Occipital lobe (tissue), 3 donors: ENCODE measurements at places on chromosomes 12 and 14.
A peak's percentile ranks its signal among the peaks of the same experiment; 100 is the strongest.

- no peak for DNase-seq
Observed at GRCh38 chr12:77078231-77078630, 12.9 kb upstream of the E2F7 start.

DNA sequence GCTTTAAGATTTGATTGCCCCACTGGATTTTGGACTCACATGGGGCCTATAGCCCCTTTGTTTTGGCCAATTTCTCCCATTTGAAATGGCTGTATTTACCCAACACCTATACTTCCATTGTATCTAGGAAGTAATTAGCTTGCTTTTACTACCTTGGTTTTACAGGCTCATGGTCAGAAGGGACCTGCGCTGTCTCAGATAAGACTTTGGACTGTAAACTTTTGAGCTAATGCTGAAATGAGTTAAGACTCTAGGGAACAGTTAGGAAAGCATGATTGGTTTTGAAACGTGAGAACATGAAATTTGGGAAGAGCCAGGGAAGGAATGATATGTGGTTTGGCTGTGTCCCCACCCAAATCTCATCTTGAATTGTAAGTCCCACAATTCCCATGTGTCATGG lies 419.0 kb upstream of the TMPO start:
- DNase-seq, result no peak

DNA sequence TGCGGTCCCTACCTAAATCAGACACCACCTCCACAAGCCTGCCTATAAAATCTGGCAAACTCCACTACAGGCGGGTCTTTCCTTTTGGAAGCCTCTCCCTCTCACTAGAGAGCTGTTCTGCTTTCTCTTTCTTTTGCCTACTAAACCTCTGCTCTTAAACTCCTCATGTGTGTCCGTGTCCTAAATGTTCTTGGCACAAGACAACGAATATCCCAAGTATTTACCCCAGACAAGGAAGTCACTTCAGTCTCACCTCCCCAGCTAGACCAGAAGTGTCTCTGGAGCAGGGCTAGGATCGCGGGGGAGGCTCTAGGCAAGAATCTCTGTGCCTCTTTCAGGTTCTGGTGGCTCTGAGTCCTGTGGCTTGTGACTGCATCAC lies 37.2 kb upstream of the FICD start:
- DNase-seq, result no peak

GRCh38 chr12:8980137-8980536 lies 9.2 kb upstream of the KLRG1 start:
- no peak for DNase-seq

DNA sequence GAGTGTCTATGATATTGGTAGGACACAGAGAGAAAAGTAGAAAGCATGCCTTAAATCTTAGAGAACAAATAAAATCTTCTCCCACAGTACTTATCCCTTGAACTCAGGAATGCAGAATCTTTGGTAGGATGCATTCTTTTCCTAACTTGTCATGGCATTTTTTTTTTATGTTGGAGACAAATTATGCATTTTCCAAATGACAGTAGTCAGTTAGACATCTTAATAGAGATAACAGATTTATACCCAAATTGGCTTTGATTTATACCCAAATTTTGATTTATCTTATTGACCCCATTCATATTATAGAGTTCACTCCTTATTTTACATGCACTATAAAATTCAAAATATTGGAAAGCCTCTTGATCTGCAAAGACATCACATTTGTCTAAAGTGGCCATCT lies 132.9 kb downstream of the CNTN1 start:
- DNase-seq, result no peak

- DNase-seq, result no peak
Observed at GRCh38 chr12:58916921-58917511, 3.3 kb downstream of the LRIG3 start.

DNA sequence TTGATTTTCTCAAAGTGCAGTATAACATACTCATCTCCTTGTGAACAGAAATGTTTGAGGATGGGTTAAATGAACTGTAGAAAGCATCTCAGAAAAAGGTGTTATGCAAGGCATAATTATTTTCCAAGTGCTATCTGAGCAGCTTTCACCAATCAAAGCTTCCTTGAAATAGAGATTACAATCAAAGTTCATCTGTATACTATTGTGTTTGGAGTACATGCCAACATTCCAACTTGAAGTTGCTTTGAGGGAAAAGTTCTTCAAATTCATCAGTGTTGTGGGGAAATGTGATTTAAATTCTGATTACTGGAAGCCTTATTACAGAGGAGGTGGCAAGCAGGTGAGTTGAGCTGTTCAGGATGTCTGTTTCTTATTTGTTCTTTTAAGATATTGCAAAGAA lies 68.2 kb downstream of the TMTC2 start:
- no peak for DNase-seq

DNA sequence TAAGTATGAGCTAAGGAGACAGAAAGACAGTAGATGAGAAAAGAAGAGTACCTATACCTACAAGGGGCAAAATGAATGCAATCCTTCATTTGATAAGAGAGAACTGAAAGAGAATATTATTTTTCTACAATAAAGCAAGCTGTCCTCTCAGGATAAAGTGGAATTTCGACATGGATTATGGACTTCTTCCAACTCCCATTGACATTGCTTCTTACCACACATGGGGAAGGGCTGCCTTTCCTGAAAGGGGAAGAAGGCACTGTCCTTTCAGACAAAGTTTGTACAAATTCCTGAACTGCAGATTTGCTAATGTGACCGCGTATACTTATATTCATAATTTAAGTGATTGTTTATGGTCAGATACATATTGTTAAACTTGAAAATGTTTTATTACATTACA lies 4.3 kb upstream of the HEBP1 start:
- no peak for DNase-seq

- DNase-seq, result no peak
Observed at GRCh38 chr12:124326871-124327270, 32.0 kb downstream of the RFLNA start.

GRCh38 chr14:54364555-54365415 lies 32.0 kb upstream of the CDKN3 start:
- DNase-seq, result no peak

GRCh38 chr12:82793751-82794281 lies 107.1 kb downstream of the TMTC2 start:
- no peak for DNase-seq

- DNase-seq, result no peak
Observed at GRCh38 chr12:127108360-127109215, 1158.4 kb upstream of the TMEM132C start.

DNA sequence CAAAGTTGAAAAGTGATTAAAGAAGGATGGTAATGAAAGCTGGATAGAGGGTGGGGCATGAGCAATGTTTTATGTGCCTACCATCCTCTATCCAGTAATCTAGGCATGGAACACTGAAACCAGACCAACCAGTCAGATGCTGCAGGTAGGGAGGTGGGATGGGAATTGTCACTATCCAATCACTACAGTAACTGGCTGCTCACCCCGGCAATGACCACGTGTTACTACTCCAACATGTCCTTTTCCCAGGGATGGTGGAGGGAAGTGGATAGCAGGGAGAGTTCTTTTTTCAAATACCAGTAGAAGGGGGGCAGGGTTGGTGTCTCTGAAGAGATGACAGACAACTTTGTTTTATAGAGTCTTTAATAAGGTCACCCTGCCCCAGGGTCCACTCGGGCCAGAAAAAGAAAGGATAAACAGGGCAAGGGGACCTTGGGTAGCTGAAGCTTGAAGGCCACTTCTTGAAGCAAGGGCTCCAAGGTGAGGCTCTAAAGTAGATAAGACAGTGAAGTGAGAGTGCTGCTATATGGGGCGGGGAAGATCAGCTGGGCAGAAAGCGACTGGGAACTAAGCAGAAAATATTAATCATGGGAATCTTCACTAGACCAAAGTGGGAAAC lies 14.7 kb upstream of the CDH24 start:
- DNase-seq, result no peak

- no peak for DNase-seq
Observed at GRCh38 chr12:20188930-20189653, 179.2 kb upstream of the PDE3A start.

- no peak for DNase-seq
Observed at GRCh38 chr12:129610601-129611120, 293.2 kb downstream of the TMEM132D start.

GRCh38 chr14:71758229-71758951 lies 173.8 kb upstream of the RGS6 start:
- no peak for DNase-seq

DNA sequence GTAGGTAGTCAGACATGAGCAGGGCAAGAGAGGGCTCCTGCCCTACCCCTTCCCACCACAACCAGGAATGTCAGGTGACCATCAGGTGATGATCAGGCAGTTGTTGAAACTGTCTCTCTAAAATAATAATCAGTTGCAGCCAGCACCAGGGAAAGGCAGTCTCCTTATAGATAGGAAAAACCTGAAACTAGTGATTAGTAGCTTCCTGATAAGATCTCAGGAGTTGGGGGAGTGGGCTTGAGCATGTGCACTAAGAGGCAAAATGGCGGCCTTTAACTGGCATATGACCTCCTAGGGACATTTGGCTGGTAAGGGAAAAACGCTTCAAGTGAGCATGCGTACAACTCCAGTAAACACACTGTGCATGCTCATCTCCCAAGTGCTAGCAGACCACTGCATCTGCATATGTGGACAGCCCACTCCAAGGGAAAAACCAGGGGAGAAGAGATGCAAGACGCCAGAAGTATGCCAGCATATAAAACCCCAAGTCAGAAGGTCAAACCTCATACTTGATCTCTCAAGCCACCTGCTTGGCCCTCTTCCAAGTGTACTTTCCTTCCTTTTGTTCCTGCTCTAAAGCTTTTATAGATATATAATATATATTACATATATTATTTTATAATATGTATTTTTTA lies 37.1 kb downstream of the TGFB3 start:
- no peak for DNase-seq

DNA sequence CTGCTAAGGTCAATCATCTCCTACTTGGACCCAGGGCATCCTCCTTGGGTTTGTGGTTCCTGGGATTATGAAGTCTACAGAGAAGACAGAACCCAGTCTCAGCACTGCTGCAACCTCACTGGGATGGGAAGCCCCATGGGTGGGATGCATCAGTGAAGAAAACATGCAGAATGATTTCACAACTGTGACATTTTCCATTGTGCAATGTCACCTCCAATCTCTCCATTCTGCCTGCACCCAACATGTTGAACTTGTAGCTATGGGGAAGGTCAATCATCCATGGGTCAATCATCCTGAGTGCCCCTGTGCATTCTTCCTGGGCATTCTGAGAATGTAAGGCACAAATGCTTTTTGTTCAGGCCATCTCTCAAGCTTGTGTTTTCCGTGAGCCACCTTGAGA lies 1004.4 kb upstream of the TMEM132C start:
- DNase-seq, result no peak

- DNase-seq, result no peak
Observed at GRCh38 chr12:104741077-104741476, 217.0 kb downstream of the SLC41A2 start.

- no peak for DNase-seq
Observed at GRCh38 chr14:97760050-97760449, 962.9 kb downstream of the VRK1 start.

DNA sequence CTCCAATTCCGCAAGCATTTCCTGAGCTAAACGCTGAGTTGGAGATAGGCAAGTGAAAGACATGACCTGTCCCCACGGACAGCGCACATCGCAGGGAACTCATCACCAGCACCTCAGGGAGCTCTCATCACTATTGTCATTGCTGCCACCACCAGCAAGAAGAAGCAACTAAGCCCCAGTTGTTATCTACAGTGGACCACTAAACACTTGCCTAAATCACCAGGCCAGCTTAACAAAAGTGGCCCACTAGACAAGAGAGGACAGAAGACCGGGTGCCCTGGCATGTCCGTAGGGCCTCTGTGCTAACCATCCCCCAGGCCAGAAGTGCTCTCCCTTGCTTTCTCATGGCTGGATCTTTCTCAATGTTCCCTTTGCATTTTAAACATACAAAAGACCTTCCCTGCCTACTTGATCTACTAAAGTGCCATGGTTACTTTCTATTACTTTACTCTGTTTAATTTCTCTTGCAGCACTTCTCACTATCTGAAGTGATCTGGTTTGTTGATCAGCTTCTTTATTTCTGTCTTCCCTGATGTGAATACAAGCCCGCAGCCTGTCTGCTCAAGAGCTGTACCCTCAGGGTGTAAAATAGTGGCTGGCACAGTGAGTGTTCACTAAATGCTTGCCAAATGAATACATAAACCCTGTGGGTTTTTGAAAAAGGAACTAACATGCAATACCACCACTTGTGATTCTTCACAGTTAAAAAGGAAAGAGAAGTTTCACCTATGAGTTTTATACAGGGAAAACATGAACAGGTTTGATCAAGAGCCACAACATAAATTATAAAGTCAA lies 60.9 kb upstream of the RFLNA start:
- no peak for DNase-seq

GRCh38 chr12:3168223-3169221 lies 91.3 kb downstream of the TSPAN9 start:
- DNase-seq, result peak; percentile 74

GRCh38 chr12:6201213-6201608 lies 1.0 kb downstream of the CD9 start:
- DNase-seq, result no peak

- no peak for DNase-seq
Observed at GRCh38 chr12:62998454-62998853, 63.5 kb upstream of the PPM1H start.

DNA sequence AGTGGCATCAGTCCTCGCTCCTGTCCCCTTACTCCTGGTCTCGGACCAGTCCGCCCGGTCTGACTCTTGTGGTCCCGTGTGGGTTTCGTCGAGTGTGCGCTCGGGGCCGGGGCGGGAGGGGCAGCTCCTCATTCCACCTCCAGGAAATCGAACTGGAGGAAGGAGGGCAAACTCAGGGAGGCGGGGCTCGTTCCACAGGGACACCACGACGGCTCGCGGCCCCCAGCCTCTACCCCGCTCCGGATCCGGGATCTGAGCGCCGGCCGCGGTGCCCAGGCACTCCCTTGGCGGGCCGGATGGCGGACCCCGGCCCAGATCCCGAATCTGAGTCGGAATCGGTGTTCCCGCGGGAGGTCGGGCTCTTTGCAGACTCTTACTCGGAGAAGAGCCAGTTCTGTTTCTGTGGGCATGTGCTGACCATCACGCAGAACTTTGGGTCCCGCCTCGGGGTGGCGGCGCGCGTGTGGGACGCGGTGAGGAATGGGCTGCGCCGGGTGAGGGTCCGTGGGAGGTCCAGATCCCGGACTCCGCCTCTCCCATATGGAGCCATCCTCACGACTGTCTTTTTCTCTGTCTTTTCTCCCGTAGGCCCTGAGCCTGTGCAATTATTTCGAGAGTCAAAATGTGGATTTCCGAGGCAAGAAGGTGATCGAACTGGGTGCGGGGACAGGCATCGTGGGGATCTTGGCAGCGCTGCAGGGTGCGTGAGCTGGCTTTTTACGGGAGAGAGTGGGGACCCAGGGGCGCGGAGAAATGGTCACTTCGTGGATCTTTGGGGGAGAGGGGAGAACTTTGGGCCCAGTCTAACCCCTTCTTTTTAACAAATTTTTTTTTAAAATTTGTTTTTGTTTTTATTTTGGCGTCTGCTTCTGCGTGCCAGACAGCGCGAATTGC lies at the start of gene EEF1AKMT3:
TSS of gene EEF1AKMT3 (plus strand) at position 186 of the 894 bp plus-strand sequence. CDS start at position 297, 111 bp downstream.
- no peak for DNase-seq

DNA sequence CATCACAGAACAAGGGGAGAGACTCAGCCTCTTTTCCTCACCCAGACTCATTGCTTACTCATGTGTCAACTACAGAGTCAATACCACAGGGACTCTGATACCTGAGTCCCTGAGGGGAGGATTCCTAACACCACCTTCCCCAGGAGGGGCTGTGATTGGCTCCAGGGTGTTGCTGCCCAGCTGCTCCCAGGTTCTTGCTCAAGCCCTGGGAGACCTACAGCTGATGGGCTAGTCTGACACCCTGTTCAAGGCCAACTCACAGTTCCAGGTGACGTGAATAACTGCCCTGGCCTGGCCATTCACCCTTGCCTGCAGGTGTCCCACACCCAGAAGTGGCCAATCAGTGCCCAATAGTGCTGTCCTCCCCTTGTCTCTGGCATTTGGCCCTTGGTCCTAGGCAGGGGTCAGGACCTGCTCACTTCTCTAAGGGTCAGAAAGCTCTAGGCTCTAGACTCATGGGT lies 8.6 kb downstream of the SPRYD4 start:
- DNase-seq, result no peak
